Activated CD8-positive, alpha-beta T cell treated with anti-CD3 and anti-CD28 coated beads, Interleukin-2, amount 10 ng/mL, durations not matched to agents 7 days and 5 days (primary cell): ENCODE measurements at places on chromosomes 11 and 22. TPM values are rescaled to one million over a fixed set of nuclear protein-coding genes. Genes with fewer than 3 reads are reported as not detected.

- no peak for DNase-seq
Observed at GRCh38 chr11:121191818-121192217, 90.8 kb downstream of the TECTA start.

DNA sequence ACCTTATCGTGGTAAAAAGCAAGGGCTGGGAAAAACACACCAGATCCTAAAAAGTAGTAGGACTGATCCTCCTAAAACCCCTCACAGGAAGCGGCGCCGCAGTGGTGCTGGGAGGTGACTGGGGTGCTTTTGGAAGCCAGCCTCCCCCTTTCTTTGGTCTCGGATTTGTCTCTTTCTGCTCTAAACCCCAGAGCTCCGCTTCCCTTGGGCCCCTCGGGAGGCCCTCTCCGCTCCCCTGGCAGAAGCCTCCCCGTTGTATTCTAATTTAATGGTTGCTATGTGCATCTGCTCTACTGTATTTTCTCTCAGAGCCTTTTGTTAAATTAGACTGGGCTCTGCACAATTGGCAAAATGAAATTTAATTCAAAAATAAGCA, 587.7 kb downstream of the OPCML start:
- no peak for DNase-seq

DENND5A gene
- 78.5 TPM for total RNA-seq

GRCh38 chr11:17026487-17027082, 12.4 kb upstream of the PLEKHA7 start:
- DNase-seq = no peak

- no peak for DNase-seq
Observed at GRCh38 chr22:31106731-31107177, 614 bp downstream of the SELENOM start.

GRCh38 chr11:41461057-41461681, 1.7 kb upstream of the LRRC4C start:
- no peak for DNase-seq

GRCh38 chr22:24434471-24435322, 7.3 kb downstream of the ADORA2A start:
- peak; percentile 93 for DNase-seq

ADORA2A gene
- 20.4 TPM for total RNA-seq

ALDH3B1 gene
- total RNA-seq = not detected

GRCh38 chr11:117192401-117192875, 6.7 kb upstream of the TAGLN start:
- no peak for DNase-seq

- DNase-seq = no peak
Observed at GRCh38 chr11:108154591-108154990, 33.2 kb downstream of the ACAT1 start.
